ENCODE measurements at places on chromosomes 12 and 14.

GRCh38 chr14:37246427-37246829 is 48.7 kb downstream of the MIPOL1 start:
- peak; percentile 9 for DNase-seq

GRCh38 chr12:53213348-53213747 is 6.3 kb upstream of the ITGB7 start:
- DNase-seq: peak; percentile 96

- no peak for DNase-seq
These were observed 67.8 kb downstream of the FGD4 start for GRCh38 chr12:32466986-32467711.

- DNase-seq: peak; percentile 89
These were observed 106.6 kb downstream of the PRICKLE1 start for GRCh38 chr12:42482748-42483520.

- DNase-seq: no peak
These were observed 468.9 kb downstream of the RGS6 start for GRCh38 chr14:72401101-72401625.

GRCh38 chr12:11457996-11458645 is 62.8 kb upstream of the PRB2 start:
- DNase-seq: no peak

DNA sequence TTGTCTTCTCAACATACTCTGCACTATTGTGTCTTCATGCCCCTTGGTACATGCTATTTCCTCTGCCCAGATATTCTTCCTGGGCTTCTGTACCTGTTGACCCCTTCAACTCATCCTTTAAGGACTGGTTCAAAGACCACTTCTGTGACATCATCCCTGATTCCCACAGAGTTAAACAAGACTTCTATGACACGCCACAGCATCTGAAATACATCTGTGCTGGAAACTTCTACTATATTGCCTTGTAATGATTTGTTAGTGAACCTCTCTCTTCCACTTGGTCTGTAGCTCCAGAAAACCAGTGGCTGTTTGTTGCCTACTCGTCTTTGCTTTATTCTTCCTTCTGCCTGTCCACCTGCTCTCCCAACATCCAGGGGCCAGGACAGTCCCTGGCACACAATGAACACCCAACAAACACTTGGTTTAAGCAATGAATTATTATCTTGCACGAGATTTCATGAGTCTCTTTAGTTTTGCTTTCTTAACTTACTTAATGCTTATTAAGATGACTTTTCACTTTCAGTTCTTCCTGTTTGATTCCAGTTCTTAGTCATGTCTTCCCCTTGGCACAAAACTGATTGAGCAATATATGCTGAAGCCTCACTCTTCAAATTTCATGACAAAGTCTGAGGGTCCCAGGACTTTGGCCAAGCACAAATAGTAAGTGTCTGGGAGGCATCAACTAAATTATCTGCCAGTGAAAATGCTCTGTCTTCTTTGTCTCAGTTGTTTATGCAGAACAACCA is 485.9 kb downstream of the APAF1 start:
- DNase-seq: no peak

DNA sequence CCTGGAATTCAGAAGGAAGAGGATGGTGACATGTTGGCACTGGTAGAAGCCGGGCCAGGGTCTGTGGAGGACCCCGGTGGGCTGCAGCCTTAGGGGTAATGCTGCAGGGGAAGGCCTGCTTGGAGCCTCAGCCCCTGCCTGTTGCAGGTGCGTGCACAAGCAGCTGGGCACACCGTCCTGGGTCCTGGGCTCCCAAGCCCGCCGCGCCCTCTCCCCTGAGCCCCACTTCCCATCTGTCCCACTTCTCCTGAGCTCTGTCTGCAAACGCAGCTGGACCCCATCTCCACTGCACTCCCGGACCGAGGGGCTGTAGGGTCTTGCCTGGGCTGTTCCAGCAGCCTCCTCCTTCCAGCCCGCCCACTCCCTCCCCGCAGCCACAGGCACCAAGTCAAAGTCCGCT is 116.8 kb downstream of the GLT1D1 start:
- DNase-seq: no peak

- no peak for DNase-seq
These were observed 29.5 kb upstream of the RPLP0 start for GRCh38 chr12:120230326-120230973.

DNA sequence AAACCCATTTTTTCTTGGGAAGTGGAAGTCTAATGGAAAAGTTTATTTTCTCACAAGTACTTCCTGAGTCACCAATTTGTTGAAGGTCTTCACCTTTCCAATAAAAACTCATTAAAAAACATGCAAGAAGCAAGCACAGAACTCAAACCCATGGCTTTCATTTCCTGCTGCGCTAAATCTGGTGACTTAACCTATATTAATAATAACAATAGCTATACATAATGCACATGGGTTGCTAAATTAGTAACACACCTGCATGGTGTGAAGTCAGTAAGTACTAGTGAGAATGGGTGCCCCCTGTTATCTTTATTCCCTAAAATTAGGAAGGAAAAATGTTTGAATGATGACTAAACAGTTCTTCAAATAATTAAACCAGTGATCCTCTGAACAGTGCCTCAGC is 52.3 kb downstream of the PPP2R5C start:
- DNase-seq: no peak

DNA sequence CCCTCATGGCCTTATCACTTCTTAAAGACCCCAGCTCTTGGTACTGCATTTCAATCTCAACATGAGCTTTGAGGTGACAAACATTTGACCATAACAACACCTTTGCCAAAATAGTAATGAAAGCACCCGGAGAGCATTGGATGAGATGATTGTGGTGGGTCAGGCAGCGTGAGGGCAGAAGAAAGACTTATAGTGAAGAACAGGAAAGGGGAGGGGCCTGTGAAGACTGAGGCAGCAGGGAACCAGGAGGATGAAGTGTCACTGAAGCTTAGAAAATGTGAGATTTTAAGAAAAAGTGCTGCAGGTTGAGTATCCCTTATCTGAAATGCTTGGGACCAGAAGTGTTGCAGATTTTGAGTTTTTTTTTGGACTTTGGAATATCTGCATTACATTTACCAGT is 86.3 kb downstream of the EMP1 start:
- no peak for DNase-seq

DNA sequence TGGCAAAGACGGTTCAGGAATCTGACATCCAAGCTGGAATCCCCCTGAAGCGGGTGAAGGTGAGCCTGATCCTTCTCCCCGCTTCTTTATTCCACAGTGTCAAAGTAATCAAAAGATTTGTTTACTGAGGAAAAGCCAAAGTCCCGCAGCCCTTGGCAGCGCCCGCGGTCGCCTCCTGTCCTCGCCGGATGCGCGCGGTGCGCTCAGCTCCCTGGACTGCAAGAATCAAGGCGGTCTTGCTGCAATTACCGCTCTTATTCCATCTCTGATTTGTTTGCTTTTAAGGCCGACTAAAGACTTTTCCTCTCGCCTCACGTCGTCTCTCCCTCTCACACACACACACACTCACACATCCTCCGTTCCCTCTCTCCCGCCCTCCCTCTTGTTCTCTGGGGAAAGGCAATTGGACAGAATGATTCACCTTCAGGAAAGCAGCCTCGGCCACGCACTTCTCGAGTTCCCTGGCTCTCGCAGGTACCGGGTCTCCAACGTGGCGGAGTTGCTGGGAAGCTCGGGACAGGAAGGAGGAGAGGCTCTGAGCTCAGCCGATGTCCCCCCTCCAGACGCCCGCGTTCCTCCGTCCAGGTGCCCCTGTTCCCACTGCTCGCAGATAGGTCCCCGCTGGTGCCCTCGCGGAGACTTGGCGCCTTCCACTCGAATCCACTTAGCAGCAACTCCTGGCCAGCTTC is 68.6 kb upstream of the USP15 start:
- no peak for DNase-seq

DNA sequence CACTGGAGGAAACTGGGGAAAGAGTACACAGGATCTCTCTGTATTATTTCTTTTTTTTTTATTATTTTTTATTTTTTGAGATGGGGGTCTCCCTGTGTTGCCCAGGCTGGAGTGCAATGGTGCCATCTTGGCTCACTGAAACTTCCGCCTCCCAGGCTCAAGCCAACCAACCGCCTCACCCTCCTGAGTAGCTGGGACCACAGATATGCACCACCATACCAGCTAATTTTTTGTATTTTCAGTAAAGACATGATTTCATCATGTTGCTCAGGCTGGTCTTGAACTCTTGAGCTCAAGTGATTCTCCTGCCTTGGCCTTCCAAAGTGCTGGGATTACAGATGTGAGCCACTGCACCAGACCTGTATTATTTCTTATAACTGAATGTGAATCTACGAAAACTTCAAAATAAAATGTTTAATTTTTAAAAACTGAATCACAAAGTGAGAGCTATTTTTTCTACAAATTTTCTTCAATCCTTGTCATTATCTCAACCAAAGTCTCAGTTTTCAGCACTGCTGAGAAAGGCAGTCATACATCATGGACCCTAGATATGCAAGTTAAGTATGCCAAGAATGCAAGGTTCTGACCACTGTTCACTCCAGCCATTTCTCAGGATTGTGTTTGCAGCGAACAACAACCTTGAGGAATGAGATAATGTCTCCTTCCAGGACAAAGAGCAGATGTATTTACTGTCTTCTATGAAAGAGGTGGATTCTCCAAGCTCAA is 2.4 kb downstream of the EAPP start:
- no peak for DNase-seq

- DNase-seq: no peak
These were observed 1.3 kb downstream of the ASCL1 start for GRCh38 chr12:102958830-102959176.

DNA sequence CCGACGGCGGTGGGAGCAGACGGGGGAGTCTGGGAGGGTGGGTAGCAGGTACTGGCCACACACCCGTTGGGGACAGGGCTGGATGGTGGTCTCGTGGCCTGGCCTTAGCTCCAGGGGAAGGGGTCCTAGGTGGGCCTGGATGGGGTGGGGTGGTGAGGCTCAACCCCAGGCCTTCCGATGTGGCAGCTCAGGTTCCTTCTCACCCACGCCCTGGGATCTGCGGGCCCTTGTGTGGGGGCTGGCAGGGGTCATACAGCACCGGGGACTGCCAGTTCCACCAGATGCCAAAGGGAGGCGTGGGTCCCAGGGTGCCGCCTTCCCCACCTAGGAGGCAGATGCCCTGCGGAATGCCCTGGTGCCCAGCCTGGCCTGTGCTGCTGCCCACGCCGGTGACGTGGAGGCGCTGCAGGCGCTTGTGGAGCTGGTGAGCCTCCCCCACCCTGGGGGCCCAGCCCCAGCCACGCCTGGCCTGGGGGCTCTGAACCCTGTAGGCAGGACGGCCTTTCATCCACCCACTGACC is 21.0 kb downstream of the ASPG start:
- DNase-seq: no peak

DNA sequence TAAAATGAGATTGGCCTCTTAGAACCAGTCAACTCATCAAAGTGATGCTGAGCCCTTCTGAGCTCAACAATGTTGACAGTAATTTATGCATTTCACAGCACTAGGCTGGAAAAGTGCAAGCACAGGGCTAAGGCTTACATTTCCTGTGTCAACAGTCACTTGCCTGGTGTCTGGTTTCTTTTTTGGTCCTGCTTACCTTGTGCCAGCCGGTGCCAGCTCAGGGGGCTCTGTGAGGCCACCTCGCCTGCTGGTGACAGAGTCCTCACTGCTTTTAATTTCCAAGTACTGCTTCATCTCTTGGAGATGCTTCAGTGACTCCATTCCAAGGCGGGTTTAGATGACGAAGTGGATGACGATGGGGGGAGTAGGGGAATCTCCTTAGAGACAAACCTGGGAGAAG is 53.1 kb upstream of the KCNA1 start:
- no peak for DNase-seq

GRCh38 chr14:21136024-21136423 is 19.8 kb downstream of the OR5AU1 start:
- peak; percentile 10 for DNase-seq

- DNase-seq: no peak
These were observed 98.8 kb downstream of the TMEM132C start for GRCh38 chr12:128365651-128366231.

DNA sequence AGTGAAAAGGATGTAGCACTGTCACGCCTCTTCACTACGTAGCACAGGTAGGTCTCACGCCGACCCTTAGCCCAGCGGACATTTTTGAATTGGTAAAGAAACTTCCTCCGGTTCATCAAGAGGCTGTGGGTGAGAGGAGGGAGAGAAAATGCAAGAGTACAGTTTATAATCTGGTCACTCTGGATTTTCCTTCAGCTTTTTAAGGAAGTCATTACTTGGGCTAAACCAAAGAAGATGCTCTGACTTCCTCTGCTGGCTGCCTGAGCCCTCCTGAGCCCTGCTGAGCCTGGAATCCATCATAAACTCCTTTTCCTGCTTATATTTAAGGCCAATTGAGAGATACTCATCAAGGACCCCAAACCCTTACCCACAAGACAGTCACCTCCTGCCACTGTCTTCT is 5.8 kb downstream of the AICDA start:
- DNase-seq: no peak

GRCh38 chr12:121805171-121806008 is 1.6 kb downstream of the SETD1B start:
- DNase-seq: no peak

GRCh38 chr14:67653651-67654280 is 20.7 kb downstream of the VTI1B start:
- no peak for DNase-seq

GRCh38 chr14:23750357-23750756 is 114.2 kb downstream of the DHRS2 start:
- no peak for DNase-seq

- DNase-seq: no peak
These were observed 53.7 kb downstream of the MON2 start for GRCh38 chr12:62520361-62520760.

DNA sequence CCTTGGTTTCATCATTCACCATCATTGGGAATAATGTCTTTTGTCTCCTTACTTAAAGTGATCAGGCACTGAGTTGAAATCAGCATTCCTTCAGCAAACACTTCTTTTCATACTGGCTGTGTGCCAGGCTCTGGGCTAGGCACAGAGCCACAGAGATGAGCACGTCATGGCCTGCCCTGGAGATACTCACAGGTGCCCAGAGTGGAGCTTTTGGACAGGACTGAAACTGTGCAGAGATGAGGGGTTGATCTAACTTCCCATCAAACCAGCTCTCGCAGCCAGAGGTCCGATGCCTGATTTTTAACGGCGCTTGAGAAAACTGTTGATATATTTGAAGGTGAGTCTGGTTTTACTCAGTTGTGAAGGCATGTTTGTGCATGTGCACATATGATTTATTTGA is 43.1 kb downstream of the CACNA1C start:
- DNase-seq: no peak

GRCh38 chr14:105195051-105195450 is 13.9 kb upstream of the NUDT14 start:
- no peak for DNase-seq
